ENCODE measurements at places on chromosomes 4 and X.

- H3K27me3 ChIP-seq = no peaks in the 10 kb centered on the region
- peaks cover 20% of the 10 kb centered on the region for H3K4me1 ChIP-seq
- DNase-seq = no peak
- peak overlapping the region; percentile 92 for H3K4me3 ChIP-seq
- peaks cover 2% of the 10 kb centered on the region for H3K36me3 ChIP-seq
These were observed 1.0 kb upstream of the PLA2G12A start for GRCh38 chr4:109730619-109731545.

GRCh38 chr4:112652216-112652615 lies 15.3 kb downstream of the LARP7 start:
- H3K4me1 ChIP-seq = no peaks in the 10 kb centered on the region
- no peak overlapping the region for H3K4me3 ChIP-seq
- no peak overlapping the region for H3K27ac ChIP-seq

DNA sequence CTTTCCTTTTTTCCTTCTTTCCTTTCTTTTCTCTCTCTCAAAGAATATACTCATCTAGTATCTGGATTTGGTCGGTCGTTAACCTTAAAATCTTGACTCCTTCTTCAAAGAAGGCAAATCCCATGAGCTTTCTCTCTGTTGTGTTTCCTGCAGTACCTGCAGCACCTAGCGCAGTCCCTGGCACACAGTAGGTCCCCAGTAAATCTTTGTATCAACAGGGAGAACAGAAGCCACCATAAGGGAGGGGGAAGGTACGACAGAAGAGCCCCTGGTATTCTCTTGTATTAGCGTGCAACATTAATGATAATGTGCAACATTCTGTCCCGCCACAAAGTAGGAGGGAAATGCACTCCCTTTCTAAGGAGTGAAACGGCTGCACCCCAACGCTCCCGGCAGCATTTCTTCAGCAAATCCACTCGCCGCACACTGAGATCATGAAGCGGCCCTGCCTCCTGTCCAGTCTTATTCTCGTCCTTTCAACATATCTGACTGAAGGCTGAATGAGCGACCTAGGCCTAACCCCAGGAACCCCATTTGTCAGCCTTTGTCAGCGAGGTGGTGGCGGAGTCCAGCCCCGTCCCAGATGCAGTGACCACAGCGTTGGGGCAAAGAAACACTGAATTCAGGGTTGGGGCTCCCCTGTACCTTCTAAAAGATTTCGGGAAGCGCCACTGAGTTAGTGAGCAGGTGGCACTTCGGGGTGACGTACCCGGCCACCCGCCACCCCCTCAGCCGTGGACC lies 133.7 kb downstream of the AMELX start:
- no peak overlapping the region for H3K4me3 ChIP-seq
- peaks cover 13% of the 10 kb centered on the region for H3K27me3 ChIP-seq
- DNase-seq = no peak
- H3K36me3 ChIP-seq = no peaks in the 10 kb centered on the region
- no peak overlapping the region for H3K27ac ChIP-seq
- H3K4me1 ChIP-seq = no peaks in the 10 kb centered on the region

GRCh38 chr4:10773010-10773409 lies 88.4 kb upstream of the CLNK start:
- H3K36me3 ChIP-seq = no peaks in the 10 kb centered on the region
- no peaks in the 10 kb centered on the region for H3K27me3 ChIP-seq
- H3K4me3 ChIP-seq = no peak overlapping the region
- no peak overlapping the region for H3K27ac ChIP-seq
- H3K4me1 ChIP-seq = no peaks in the 10 kb centered on the region

GRCh38 chrX:131271274-131271673 lies 17.8 kb downstream of the IGSF1 start:
- peaks cover 3% of the 10 kb centered on the region for H3K27me3 ChIP-seq
- H3K4me1 ChIP-seq = no peaks in the 10 kb centered on the region
- no peak overlapping the region for H3K27ac ChIP-seq
- no peak for DNase-seq
- H3K4me3 ChIP-seq = no peak overlapping the region

- no peaks in the 10 kb centered on the region for H3K36me3 ChIP-seq
- H3K27ac ChIP-seq = no peak overlapping the region
- H3K4me1 ChIP-seq = no peaks in the 10 kb centered on the region
These were observed 25.7 kb upstream of the HS6ST2 start for GRCh38 chrX:132984058-132984650.

- H3K36me3 ChIP-seq = peaks cover 3% of the 10 kb centered on the region
- no peak for DNase-seq
- no peaks in the 10 kb centered on the region for H3K27me3 ChIP-seq
- H3K27ac ChIP-seq = no peak overlapping the region
- no peak overlapping the region for H3K4me3 ChIP-seq
- peaks cover 72% of the 10 kb centered on the region for H3K4me1 ChIP-seq
These were observed 9.9 kb downstream of the CHIC2 start for GRCh38 chr4:54054501-54054900.

- no peak overlapping the region for H3K27ac ChIP-seq
- H3K36me3 ChIP-seq = no peaks in the 10 kb centered on the region
- H3K27me3 ChIP-seq = no peaks in the 10 kb centered on the region
- H3K4me1 ChIP-seq = no peaks in the 10 kb centered on the region
These were observed 2073.2 kb upstream of the TENM3 start for GRCh38 chr4:180169966-180170365.

DNA sequence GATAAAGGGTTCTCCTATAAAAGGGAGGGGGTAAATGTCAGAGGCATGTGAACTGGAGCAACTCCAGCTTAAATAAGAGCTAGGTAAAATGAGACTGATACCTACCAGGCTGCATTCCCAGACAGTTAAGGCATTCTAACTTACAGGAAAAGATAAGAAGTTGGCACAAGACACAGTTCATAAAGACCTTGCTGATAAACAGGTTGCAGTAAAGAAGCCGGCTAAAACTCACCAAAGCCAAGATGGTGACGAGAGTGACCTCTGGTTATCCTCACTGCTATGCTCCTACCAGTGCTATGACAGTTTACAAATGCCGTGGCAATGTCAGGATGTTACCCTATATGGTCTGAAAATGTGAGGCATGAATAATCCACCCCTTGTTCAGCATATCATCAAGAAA lies 13.1 kb upstream of the SULT1B1 start:
- H3K4me3 ChIP-seq = no peak overlapping the region
- no peak overlapping the region for H3K27ac ChIP-seq
- no peaks in the 10 kb centered on the region for H3K27me3 ChIP-seq
- no peak for DNase-seq
- H3K4me1 ChIP-seq = peaks cover 2% of the 10 kb centered on the region

GRCh38 chr4:121041307-121042090 lies 30.8 kb downstream of the NDNF start:
- no peaks in the 10 kb centered on the region for H3K36me3 ChIP-seq
- H3K4me1 ChIP-seq = peaks cover 24% of the 10 kb centered on the region
- peak overlapping the region; percentile 13 for H3K4me3 ChIP-seq
- H3K27me3 ChIP-seq = peaks cover 5% of the 10 kb centered on the region
- peak; percentile 12 for DNase-seq

DNA sequence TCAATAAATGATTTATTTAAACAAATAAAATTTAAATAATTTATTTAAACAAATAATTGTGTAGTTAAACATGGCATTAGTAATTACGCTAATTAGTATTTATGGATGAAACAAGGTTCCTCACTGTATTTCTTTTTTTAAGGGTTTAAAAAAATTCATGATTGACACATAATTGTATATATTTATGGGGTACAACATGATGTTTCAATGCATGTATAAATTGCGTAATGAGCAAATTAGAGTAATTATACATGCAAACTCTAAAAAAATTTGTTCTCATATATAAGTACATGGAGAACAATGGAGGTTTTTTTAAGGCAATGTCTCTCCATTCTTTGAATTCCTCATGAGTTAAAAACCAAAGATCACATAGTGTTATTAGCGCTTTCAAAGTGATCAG lies 115.7 kb upstream of the KLF3 start:
- H3K4me3 ChIP-seq = no peak overlapping the region
- no peaks in the 10 kb centered on the region for H3K4me1 ChIP-seq
- no peaks in the 10 kb centered on the region for H3K36me3 ChIP-seq
- no peak for DNase-seq

DNA sequence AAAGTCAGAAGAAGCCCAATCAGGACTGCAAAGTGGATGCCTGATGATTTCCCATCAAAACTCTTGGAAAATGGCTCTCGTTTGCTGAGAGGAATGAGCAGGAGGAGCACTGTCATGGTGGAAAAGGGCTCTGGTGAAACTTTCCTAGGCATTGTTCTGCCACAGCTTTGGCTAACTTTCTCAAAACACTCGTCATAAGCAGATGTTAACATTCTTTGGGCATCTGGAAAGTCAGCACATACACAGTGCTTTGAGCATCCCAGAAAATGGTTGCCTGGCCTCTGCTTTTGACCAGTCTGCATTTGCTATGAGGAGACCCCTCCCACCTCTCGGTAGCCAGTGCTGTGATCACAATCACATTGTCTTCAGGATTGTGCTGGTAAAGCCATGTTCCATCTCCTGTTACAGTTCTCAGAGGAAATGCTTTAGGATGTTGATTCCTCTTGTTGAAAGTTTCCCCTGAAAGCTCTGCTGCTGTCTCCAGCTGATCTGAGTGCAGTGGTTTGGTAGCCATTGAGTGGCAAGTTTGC lies 25.2 kb upstream of the TBC1D14 start:
- no peak overlapping the region for H3K27ac ChIP-seq
- H3K27me3 ChIP-seq = no peaks in the 10 kb centered on the region
- H3K4me3 ChIP-seq = no peak overlapping the region
- DNase-seq = no peak
- H3K36me3 ChIP-seq = peaks cover 21% of the 10 kb centered on the region

GRCh38 chr4:70712604-70713452 lies 8.9 kb upstream of the RUFY3 start:
- no peak overlapping the region for H3K4me3 ChIP-seq
- H3K27ac ChIP-seq = peak overlapping the region; percentile 63
- no peaks in the 10 kb centered on the region for H3K27me3 ChIP-seq
- peaks cover 2% of the 10 kb centered on the region for H3K36me3 ChIP-seq
- no peak for DNase-seq
- peaks cover 55% of the 10 kb centered on the region for H3K4me1 ChIP-seq

DNA sequence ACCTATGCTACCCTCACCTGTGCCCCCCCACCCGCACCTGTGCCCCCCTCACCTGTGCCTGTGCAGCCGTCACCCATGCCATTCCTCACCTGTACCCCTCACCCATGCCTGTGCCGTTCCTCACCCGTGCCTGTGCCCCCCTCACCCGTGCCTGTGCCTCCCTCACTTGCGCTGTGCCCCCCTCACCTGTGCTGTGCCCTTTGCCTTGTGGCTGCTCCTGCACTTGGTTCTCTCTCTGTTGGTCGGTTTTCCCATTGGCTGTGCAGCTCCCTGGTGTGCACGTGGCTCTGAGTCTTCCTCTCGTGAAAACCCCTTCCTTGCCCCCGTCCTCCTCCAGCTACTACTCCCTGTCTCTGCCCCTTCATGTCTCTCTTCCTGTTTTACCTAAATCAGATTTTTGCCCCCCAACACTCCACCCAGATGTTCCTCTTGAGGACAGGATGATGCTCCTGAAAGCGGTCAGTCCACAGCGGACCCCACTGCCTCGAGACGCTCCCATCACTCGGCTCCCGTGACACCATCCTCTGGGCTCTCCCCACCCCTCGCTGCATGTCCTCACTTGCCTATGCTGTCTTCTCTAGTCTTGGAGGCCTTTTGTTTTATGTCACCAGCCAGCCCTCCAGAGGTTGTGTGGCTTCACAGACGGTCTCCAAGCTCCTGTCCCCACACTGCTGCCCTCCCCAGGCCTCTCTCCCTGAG lies 6.8 kb downstream of the MAEA start:
- peaks cover 49% of the 10 kb centered on the region for H3K4me1 ChIP-seq
- H3K36me3 ChIP-seq = peaks cover 33% of the 10 kb centered on the region
- no peak overlapping the region for H3K4me3 ChIP-seq
- DNase-seq = no peak
- no peak overlapping the region for H3K27ac ChIP-seq

DNA sequence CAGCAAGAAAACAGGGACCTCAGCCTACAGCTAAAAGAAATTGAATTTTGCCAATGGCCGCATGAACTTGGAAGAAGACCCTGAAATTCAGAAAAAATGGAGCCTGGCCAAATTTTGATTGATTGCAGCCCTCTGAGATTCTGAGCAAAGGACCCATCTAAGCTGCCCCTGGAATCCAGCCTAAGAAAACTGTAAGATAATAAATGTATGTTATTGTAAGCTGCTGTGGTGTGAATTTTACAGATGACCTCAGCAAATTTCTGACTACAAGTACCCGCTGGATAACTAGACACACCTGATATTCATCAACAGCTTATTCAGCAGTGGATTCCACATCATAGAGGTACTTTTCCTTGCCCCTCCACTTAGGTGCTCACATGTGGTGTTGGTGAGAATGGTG lies 119.5 kb upstream of the EPHA5 start:
- H3K27ac ChIP-seq = no peak overlapping the region
- DNase-seq = no peak
- no peaks in the 10 kb centered on the region for H3K36me3 ChIP-seq
- H3K27me3 ChIP-seq = no peaks in the 10 kb centered on the region
- no peaks in the 10 kb centered on the region for H3K4me1 ChIP-seq

GRCh38 chr4:150117094-150117493 lies 38.8 kb downstream of the DCLK2 start:
- no peak for DNase-seq
- H3K4me3 ChIP-seq = no peak overlapping the region
- no peaks in the 10 kb centered on the region for H3K36me3 ChIP-seq
- no peaks in the 10 kb centered on the region for H3K4me1 ChIP-seq
- peaks cover 14% of the 10 kb centered on the region for H3K27me3 ChIP-seq

DNA sequence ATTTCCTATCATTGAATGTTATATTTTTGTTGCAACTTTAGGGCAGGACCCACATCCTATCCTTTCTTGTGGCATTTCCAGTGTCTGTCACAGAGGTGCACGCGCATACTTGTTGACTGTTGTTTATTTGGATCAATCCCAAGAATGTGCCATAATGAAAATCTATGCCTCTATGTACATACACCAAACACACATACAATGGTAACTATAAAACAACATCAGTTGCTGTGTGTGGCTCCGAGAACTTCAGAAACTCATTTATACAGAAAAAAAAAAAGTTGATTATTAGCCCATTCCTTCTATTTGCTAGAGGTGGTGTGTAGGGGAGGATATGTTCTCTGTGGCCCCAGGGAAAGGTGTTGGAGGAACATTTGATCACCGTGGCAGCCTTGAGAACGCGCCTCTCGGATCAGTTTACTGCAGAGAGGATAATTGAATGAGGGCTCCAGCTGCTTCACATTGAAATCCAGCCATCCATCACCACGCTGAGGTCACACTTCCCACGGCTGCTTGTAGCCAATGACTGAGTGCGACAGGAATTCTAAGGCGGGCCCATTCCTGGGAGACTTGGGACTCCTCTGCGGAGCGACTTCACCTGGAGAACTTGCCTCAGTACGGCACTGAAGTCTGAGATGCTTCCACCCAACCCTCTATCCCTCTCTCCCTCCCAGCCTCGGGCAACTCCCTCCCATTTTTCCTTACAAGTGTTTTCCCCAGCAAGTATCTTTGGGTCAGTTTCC lies 19.5 kb downstream of the SMPX start:
- H3K4me3 ChIP-seq = no peak overlapping the region

- H3K4me1 ChIP-seq = no peaks in the 10 kb centered on the region
- H3K36me3 ChIP-seq = no peaks in the 10 kb centered on the region
- DNase-seq = peak; percentile 5
- H3K27ac ChIP-seq = no peak overlapping the region
These were observed 69.2 kb upstream of the PNPLA4 start for GRCh38 chrX:7996414-7996813.

- no peak overlapping the region for H3K4me3 ChIP-seq
- DNase-seq = no peak
- H3K27ac ChIP-seq = peak overlapping the region; percentile 47
- no peaks in the 10 kb centered on the region for H3K27me3 ChIP-seq
- H3K4me1 ChIP-seq = peaks cover 49% of the 10 kb centered on the region
These were observed 47.3 kb upstream of the NFKB1 start for GRCh38 chr4:102453827-102454226.

GRCh38 chr4:164482758-164483157 lies 271.2 kb upstream of the SMIM31 start:
- no peaks in the 10 kb centered on the region for H3K27me3 ChIP-seq
- no peak for DNase-seq
- no peaks in the 10 kb centered on the region for H3K4me1 ChIP-seq
- no peak overlapping the region for H3K27ac ChIP-seq
- no peaks in the 10 kb centered on the region for H3K36me3 ChIP-seq

Measured in activated naive CD8-positive, alpha-beta T cell treated with anti-CD3 and anti-CD28 coated beads, Interleukin-2, amount 50 U/mL, for 24 hours (primary cell).